ENCODE measurements at places on chromosomes 4 and X. TPM values are rescaled to one million over a fixed set of nuclear protein-coding genes. Genes with fewer than 3 reads are reported as not detected.

SPATA18 gene
- total RNA-seq, result 17.3 TPM

NDST4 gene
- not detected for total RNA-seq

CYTL1 gene
- total RNA-seq, result 11.5 TPM

PCYT1B gene
- 0.14 TPM for total RNA-seq

PDCL2 gene
- total RNA-seq, result not detected

GYPE gene
- total RNA-seq, result 3.2 TPM

DDIT4L gene
- total RNA-seq, result 0.98 TPM

BEND4 gene
- 0.43 TPM for total RNA-seq

S100G gene
- total RNA-seq, result not detected

HSFX2 gene
- not detected for total RNA-seq

CHRDL1 gene
- 95.8 TPM for total RNA-seq

DNA sequence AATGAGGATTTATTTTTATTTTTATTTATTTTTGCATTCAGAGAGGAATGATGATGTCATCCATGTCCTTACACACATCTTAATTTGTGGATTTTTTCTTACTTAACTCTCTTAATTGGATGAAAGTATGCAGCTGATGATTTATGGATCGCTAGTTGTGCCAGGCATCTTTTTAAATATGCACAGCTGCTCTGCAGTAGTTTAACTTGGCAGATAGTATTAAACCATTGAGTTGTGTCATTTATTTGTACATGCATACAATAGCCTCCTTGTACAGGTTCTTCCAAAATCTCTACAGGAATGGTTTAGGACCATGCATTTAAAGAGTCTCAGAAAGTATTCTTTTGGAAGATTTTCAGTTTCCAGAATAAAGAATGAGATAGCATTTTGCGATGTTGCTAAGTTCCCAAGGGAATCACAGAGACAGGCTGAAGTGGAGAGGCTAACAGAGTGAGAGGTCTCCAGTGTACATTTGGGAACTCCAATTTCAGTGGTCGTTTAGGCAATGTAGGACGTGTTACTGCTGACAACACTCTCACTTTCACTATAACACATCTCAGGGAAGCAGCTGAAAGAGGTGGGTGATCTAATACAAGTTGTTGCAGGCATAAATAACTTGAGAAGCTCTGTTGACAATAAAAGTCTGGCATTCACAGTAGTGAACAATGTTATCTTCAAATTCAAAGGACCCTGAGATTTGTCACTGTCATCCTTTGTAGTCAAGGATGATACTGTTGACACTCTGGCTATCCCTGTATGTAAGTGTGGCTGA lies 49.9 kb upstream of the SCRG1 start:
- no peak overlapping the region for H3K4me3 ChIP-seq
- DNase-seq, result no peak
- no peaks in the 10 kb centered on the region for H3K36me3 ChIP-seq
- H3K27ac ChIP-seq, result no peak overlapping the region

- H3K27ac ChIP-seq, result no peak overlapping the region
- no peaks in the 10 kb centered on the region for H3K36me3 ChIP-seq
- no peaks in the 10 kb centered on the region for H3K4me1 ChIP-seq
- DNase-seq, result no peak
These were observed 346.8 kb upstream of the TECRL start for GRCh38 chr4:64756016-64756415.

- H3K4me3 ChIP-seq, result no peak overlapping the region
- no peak for DNase-seq
- no peaks in the 10 kb centered on the region for H3K36me3 ChIP-seq
- H3K27ac ChIP-seq, result no peak overlapping the region
- H3K27me3 ChIP-seq, result no peaks in the 10 kb centered on the region
- H3K4me1 ChIP-seq, result no peaks in the 10 kb centered on the region
These were observed 41.3 kb downstream of the ABLIM2 start for GRCh38 chr4:8117278-8117682.

DNA sequence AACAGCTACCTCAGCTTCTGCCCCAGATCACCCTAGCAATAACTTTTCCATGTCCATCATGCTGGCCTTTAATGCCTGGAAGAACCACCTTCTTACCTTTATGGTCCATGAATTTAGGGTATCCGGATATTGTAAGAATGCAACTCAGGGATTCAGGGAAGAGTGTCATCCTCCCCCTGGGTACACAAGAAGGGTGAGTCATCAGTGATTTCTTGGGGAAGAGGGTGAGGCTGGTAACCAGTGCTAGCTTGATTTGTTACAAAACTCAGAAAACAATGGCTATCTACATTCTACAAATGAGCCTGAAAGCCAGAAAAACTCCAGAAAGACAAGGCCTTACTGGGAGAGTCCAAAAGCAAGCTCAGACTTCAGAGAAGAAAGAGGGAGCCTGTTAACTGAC lies 10.4 kb upstream of the NALF2 start:
- DNase-seq, result no peak
- no peaks in the 10 kb centered on the region for H3K36me3 ChIP-seq
- peaks cover 5% of the 10 kb centered on the region for H3K27me3 ChIP-seq
- no peaks in the 10 kb centered on the region for H3K4me1 ChIP-seq
- no peak overlapping the region for H3K27ac ChIP-seq
- no peak overlapping the region for H3K4me3 ChIP-seq

GRCh38 chr4:26558166-26558895 lies 25.6 kb upstream of the TBC1D19 start:
- H3K4me3 ChIP-seq, result no peak overlapping the region
- H3K4me1 ChIP-seq, result no peaks in the 10 kb centered on the region
- H3K27me3 ChIP-seq, result no peaks in the 10 kb centered on the region
- H3K27ac ChIP-seq, result no peak overlapping the region
- H3K36me3 ChIP-seq, result no peaks in the 10 kb centered on the region

DNA sequence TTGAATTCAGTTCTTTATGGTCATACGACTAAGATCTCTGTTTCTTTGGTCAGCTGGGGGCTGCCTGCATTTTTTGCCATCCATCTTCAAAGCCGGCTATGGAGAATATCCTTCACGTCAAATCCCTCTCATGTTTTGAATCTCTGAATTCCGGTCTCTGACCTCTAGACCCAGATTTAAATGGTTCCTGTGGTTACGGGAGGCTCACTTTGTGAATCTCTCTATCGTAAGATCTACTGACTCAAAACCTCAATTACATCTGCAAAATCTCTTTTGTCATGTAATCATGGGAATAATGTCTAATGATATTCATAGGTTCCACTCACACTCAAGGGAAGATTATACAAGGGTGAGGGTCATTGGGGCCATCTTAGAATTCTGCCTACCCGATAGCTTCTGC lies 5.7 kb upstream of the MPC1L start:
- no peak for DNase-seq
- H3K27ac ChIP-seq, result no peak overlapping the region
- no peaks in the 10 kb centered on the region for H3K36me3 ChIP-seq
- no peaks in the 10 kb centered on the region for H3K27me3 ChIP-seq
- no peaks in the 10 kb centered on the region for H3K4me1 ChIP-seq

- no peak overlapping the region for H3K4me3 ChIP-seq
- no peaks in the 10 kb centered on the region for H3K36me3 ChIP-seq
These were observed 7.0 kb upstream of the BEND4 start for GRCh38 chr4:42159271-42160001.

DNA sequence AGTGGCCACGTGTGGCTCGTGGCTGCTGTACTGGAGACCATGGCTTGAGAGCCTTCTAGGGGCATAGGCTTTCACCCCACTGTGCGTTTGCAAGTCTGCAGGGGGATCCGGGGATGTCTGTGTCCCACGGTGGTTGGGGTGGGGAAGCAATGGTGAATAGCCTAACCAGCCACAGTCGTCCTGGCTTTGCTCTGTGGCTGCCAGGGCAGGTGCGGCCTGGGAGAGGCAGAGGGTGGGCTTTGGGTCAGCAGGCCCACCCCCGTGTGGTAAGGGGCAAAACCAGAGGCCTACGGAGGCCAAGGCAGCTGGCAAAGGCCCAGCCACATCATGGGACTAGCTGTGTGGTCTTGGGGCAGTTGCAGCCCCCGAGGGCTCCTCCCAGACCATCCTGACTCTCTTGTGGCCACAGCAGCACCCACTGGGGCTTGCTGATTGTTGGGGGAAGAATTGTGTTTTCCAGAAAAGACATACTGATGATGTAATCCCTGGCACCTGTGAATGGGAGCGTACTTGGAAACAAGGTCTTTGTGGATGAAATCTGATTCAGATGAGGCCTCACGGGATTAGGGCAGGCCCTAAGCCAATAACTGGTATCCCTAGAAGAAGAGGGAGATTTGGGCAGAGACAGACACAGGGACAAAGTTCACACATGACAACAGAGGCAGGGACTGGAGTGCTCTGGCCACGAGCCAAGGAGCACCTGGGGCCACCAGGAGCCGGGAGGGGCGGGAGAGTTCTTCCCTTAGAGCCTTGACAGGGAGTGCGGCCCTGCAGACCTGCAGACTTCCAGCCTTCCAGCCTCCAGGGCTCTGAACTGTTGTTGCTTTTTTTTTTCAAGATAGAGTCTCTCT lies 2.9 kb downstream of the CPZ start:
- peaks cover 37% of the 10 kb centered on the region for H3K27me3 ChIP-seq
- no peaks in the 10 kb centered on the region for H3K36me3 ChIP-seq
- H3K4me3 ChIP-seq, result no peak overlapping the region

- H3K4me1 ChIP-seq, result peaks cover 79% of the 10 kb centered on the region
- no peak for DNase-seq
- H3K36me3 ChIP-seq, result no peaks in the 10 kb centered on the region
- H3K4me3 ChIP-seq, result no peak overlapping the region
- no peaks in the 10 kb centered on the region for H3K27me3 ChIP-seq
- H3K27ac ChIP-seq, result peak overlapping the region; percentile 40
These were observed 76.7 kb downstream of the AFF1 start for GRCh38 chr4:87011340-87012034.

DNA sequence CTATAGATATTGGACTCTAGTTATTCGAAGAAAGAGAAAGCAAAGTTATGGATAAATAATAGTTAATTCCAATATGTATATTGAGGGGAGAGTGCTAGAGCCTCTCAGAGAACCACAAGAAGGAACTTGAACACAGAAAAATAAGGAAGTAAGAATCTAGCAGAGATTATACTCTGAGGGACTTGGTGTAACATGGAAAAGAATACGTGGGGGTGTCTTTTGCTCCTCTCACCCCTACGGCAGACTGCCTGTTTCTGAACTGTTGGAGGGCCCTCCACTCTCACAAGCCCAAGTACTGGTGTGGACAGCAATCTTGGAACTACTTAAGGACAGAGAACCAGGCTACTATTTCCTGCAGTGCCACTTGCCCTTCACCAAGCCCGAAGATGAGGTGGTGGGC lies 1174.4 kb upstream of the PCDH10 start:
- no peaks in the 10 kb centered on the region for H3K36me3 ChIP-seq
- DNase-seq, result no peak
- H3K27me3 ChIP-seq, result no peaks in the 10 kb centered on the region
- no peak overlapping the region for H3K27ac ChIP-seq
- no peaks in the 10 kb centered on the region for H3K4me1 ChIP-seq

GRCh38 chrX:19034025-19034424 lies 50.1 kb upstream of the PHKA2 start:
- no peaks in the 10 kb centered on the region for H3K36me3 ChIP-seq
- H3K4me1 ChIP-seq, result no peaks in the 10 kb centered on the region
- no peak overlapping the region for H3K4me3 ChIP-seq
- H3K27ac ChIP-seq, result no peak overlapping the region
- H3K27me3 ChIP-seq, result no peaks in the 10 kb centered on the region

DNA sequence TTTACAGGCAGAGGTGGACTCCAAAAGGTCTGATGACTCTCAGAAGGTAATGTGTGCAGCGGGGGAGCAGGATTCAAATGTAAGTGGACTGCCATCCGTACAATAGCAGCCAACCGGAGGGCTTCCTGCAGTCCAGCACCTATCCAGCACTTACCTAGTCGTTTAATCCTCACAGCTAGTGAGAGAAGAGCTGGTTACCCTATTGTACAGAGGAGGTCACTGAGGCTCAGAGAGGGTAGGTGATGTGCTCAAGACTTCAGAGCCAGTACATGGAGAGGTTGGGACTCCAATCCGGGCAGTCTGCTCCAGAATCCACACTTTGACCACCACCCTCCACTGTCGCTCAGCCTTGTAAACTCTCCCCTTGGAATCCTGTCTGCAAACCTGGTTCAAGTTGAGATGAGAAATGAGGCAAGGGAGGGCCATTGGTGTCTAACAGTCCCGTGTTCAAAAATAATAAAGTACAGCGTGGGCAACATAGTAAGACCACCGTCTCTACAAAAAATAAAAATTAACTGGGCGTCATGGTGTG lies 22.5 kb upstream of the JAKMIP1 start:
- no peak overlapping the region for H3K4me3 ChIP-seq
- H3K36me3 ChIP-seq, result no peaks in the 10 kb centered on the region
- H3K4me1 ChIP-seq, result no peaks in the 10 kb centered on the region
- no peak overlapping the region for H3K27ac ChIP-seq
- DNase-seq, result no peak

- DNase-seq, result no peak
- no peak overlapping the region for H3K27ac ChIP-seq
- H3K4me3 ChIP-seq, result no peak overlapping the region
- H3K27me3 ChIP-seq, result no peaks in the 10 kb centered on the region
- no peaks in the 10 kb centered on the region for H3K4me1 ChIP-seq
- H3K36me3 ChIP-seq, result no peaks in the 10 kb centered on the region
These were observed 97.4 kb upstream of the TRPC5OS start for GRCh38 chrX:111778591-111778990.

DNA sequence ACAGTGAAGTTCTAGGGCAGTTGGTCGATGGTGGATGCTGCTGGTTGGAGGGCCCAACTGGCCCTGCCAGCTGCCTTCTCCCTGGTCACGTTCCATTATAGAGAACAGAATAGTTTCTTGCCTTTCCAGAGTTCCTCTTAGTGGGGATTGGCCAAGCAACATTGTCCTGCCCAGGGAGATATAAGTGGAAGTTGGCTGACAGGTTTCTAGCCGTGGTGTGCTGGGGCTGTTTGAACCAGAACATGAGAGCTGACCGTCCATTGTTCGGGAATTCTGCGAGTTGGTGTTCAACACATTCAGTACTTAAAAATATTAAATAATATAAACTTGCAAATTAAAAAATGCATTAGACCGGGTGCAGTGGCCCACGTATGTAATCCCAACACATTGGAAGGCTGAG lies 3.5 kb upstream of the AFAP1 start:
- no peaks in the 10 kb centered on the region for H3K36me3 ChIP-seq
- no peaks in the 10 kb centered on the region for H3K27me3 ChIP-seq
- H3K4me3 ChIP-seq, result no peak overlapping the region

DNA sequence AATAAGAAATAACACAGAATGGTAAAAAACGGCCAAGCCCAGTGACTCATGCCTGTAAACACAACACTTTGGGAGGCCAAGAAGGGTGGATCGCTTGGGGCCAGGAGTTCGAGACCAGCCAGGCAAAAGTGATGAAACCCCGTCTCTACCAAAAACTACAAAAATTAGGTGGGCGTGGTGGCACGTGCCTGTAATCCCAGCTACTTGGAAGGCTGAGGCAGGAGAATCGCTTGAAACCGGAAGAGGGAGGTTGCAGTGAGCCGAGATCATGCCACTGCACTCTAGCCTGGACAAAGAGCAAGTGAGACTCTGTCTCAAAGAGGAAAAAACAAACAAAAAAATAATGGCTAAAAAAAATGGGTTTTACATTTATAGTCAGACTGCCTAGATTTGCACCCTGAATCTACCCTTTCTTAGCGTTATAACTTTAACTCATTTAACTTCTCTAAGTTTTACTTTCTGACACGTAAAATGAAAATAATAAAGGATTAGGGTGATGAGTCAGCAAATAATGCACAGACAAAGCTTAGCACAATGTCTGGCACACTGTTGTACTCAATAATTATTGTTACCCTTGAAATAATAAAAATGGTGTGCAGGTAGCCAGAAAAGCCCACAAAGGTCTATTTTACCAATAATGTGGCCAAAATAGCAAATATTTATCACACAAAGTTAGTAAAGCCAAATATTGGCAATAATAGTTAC lies 55.0 kb downstream of the ATP11C start:
- no peak overlapping the region for H3K4me3 ChIP-seq
- no peaks in the 10 kb centered on the region for H3K27me3 ChIP-seq
- no peak overlapping the region for H3K27ac ChIP-seq

GRCh38 chr4:33160126-33160525 lies 2440.0 kb downstream of the PCDH7 start:
- no peaks in the 10 kb centered on the region for H3K27me3 ChIP-seq
- no peak overlapping the region for H3K4me3 ChIP-seq
- no peaks in the 10 kb centered on the region for H3K36me3 ChIP-seq
- H3K27ac ChIP-seq, result no peak overlapping the region

All from upper lobe of right lung (tissue), 1 donor.